Memory B cell (primary cell): ENCODE measurements at places on chromosomes 1 and 21.
A peak's percentile ranks its signal among the peaks of the same experiment; 100 is the strongest.

GRCh38 chr21:33015756-33016155 is 10.0 kb upstream of the OLIG2 start:
- H3K4me3 ChIP-seq = no peak overlapping the region
- no peak for DNase-seq
- no peak overlapping the region for H3K27ac ChIP-seq
- H3K4me1 ChIP-seq = peaks cover 12% of the 10 kb centered on the region
- H3K36me3 ChIP-seq = no peaks in the 10 kb centered on the region
- H3K27me3 ChIP-seq = peaks cover 40% of the 10 kb centered on the region

DNA sequence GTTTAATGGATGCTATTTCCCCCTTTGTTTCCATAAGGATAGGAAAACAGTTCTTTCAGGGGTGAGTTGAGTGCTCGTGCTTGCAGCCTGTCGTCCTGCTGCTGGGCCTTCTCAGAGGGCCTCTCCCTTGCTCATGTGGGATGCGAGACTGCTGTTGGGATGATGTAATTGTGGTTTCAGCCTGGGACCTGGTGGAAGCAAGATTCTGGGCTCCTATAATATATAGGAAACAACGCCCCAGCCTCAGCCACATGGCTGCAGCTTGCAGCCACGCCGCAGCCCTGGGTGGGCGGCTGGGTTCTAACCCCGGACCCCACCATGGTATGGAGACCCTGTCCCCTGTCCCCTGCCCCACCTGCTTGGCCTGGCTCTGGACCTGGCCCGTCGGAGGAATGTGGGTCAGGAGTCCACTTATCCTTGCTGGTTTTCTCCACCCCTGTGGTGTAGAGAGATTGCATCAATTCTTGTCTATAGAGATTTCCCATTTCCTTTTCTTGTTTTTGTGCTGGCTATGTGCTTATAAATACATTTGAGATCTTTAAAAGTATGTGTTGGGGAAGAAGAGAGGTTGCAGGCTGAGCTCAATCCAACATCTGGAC is 357.8 kb downstream of the SIPA1L2 start:
- no peaks in the 10 kb centered on the region for H3K4me1 ChIP-seq
- no peak overlapping the region for H3K27ac ChIP-seq
- H3K36me3 ChIP-seq = no peaks in the 10 kb centered on the region
- DNase-seq = no peak
- peaks cover 4% of the 10 kb centered on the region for H3K27me3 ChIP-seq

GRCh38 chr1:155884982-155885381 is 25.6 kb downstream of the SYT11 start:
- H3K27me3 ChIP-seq = no peaks in the 10 kb centered on the region
- H3K4me1 ChIP-seq = no peaks in the 10 kb centered on the region
- DNase-seq = no peak
- no peak overlapping the region for H3K4me3 ChIP-seq

DNA sequence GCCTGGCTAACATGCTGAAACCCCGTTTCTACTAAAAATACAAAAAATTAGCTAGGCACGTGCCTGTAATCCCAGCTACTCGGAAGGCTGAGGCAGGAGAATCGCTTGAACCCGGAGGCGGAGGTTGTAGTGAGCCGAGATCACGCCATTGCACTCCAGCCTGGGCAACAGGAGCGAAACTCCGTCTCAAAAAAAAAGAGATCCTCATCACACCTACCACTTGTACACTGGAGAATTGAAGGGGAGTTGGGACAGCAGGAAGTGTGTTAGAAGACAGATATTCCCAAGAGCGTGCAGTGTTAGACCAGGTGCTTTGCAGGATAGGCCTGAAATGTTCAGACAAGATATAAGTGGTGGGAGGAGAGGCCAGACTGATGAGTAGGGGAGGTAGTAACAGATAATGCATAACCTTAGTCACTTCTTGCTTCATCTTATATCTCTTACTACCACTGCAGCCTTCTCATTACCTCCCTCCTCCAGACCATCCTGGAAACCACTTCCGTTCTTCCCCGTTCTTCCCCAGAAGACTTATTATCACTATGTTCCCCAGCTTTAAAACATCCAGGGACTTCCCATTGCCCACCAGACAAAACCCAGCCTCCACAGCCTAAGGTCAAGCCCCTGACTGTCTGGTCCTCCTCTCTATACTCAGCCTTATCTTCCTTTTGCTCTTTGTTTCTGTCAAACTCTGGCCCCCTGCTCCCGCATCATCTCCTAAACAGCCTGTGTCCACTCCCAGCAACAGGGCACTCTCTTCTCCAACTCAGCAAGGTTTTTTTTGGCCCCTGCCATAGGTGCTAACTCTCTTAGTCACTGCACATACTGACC is 21.3 kb downstream of the FAM20B start:
- no peak for DNase-seq
- no peak overlapping the region for H3K4me3 ChIP-seq
- H3K4me1 ChIP-seq = peaks cover 11% of the 10 kb centered on the region
- H3K36me3 ChIP-seq = peaks cover 11% of the 10 kb centered on the region
- H3K27ac ChIP-seq = peak overlapping the region; percentile 18

DNA sequence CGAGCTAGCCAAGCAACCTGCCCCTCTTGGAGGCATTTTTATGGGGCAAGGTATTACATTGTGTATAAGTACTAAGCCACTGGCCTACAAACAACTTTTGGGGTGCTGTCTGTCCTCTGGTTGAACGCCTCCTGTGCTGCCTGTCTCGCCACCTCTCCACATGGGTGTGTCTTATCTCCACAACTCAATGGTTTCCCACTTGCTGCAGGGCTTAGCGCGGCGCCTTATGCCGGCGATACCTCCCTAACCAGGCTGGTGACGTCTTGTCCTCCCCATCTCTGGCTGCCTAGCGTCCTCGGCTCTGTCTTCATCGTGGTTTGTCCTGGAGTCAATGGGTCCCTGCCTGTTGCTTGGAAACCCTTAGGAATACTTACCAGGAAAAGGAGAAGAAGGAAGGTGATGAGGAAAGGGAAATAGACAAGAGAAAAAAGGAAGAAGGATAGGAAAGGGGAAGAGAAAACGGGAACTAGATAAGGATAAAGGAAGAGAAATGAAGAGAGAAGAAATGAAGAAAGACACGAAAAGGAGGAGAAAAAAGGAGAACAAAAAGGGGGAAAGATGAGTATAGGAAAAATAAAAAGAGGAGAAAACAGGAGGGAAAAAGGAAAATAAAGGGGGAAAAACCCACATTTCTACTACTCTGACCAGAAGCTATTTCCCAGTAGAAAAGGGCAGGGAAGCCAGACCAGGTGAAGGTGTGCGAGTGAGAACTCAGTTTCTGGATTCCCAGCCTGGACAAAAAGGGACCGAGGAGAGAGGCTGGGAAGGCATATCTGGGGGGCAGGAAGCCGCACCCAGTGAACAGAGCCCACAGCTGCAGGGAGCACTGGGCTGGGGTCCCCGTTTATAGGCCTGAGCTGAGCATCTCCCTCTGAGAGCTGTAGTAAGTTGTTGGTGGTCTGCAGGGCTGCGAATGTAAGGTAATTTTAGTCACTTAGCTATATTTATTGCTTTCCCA is 86.2 kb downstream of the CLIC6 start:
- H3K36me3 ChIP-seq = peaks cover 2% of the 10 kb centered on the region
- no peak overlapping the region for H3K4me3 ChIP-seq
- H3K4me1 ChIP-seq = no peaks in the 10 kb centered on the region
- no peak overlapping the region for H3K27ac ChIP-seq
- H3K27me3 ChIP-seq = peaks cover 19% of the 10 kb centered on the region

DNA sequence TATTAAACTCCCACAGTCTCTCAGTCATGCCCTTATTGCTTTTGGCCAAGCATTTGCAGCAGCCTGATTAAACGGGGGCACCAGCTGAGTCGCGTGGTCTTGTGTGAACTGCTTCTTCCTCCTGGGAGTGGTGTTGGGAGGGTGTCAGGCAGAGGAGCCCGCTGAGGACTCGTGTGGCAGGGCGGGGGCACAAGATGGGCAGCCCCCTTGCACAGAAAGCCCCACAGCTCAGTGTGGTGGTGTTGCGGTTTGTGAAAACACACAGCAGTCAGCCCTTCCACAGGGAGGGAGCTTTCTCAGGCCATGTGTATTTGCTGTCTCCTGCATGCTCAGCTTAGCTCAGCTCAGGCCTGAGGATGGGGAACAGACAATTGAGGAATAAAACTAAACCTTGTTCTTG is 22.4 kb downstream of the PEX14 start:
- DNase-seq = no peak
- H3K36me3 ChIP-seq = peaks cover 6% of the 10 kb centered on the region
- H3K27ac ChIP-seq = no peak overlapping the region

- no peak overlapping the region for H3K4me3 ChIP-seq
- H3K27ac ChIP-seq = no peak overlapping the region
- no peaks in the 10 kb centered on the region for H3K36me3 ChIP-seq
- H3K27me3 ChIP-seq = peaks cover 12% of the 10 kb centered on the region
- peaks cover 9% of the 10 kb centered on the region for H3K4me1 ChIP-seq
- DNase-seq = no peak
Measured at GRCh38 chr1:25194572-25195020, 37.7 kb downstream of the SYF2 start.

- peaks cover 6% of the 10 kb centered on the region for H3K4me1 ChIP-seq
- no peak overlapping the region for H3K27ac ChIP-seq
Measured at GRCh38 chr21:26840201-26840600, 5.0 kb downstream of the ADAMTS1 start.

- DNase-seq = no peak
- H3K4me1 ChIP-seq = peaks cover 39% of the 10 kb centered on the region
- no peaks in the 10 kb centered on the region for H3K27me3 ChIP-seq
- H3K36me3 ChIP-seq = peaks cover 21% of the 10 kb centered on the region
- peak overlapping the region; percentile 30 for H3K4me3 ChIP-seq
- H3K27ac ChIP-seq = peak overlapping the region; percentile 75
Measured at GRCh38 chr1:219189021-219189824, 15.5 kb downstream of the LYPLAL1 start.

DNA sequence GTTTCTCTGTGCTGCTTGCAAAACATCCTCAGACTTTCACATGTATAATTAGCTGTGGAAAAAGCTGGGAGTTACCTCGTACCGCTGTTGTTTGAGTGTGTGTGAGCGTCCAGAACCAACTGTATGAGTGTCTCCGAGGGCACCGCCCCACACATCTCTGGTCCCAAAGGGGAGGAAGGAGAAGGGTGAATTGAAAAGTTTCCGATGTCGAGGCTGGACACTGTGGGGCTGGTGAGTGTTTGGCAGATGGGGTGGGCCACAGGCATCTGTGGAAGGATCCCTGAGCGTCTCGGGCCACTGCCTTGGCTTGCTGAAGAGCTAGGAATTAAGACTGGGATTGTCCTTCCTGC is 1.2 kb downstream of the ATP2B4 start:
- H3K4me3 ChIP-seq = peak overlapping the region; percentile 87
- no peak for DNase-seq
- H3K36me3 ChIP-seq = peaks cover 2% of the 10 kb centered on the region
- peaks cover 47% of the 10 kb centered on the region for H3K4me1 ChIP-seq

GRCh38 chr1:99177465-99177864 is 86.8 kb upstream of the PLPPR4 start:
- no peaks in the 10 kb centered on the region for H3K36me3 ChIP-seq
- H3K27ac ChIP-seq = no peak overlapping the region
- H3K4me3 ChIP-seq = no peak overlapping the region
- H3K27me3 ChIP-seq = peaks cover 4% of the 10 kb centered on the region
- no peak for DNase-seq

GRCh38 chr1:93661829-93662474 is 19.7 kb downstream of the BCAR3 start:
- H3K4me1 ChIP-seq = peaks cover 16% of the 10 kb centered on the region
- H3K27ac ChIP-seq = no peak overlapping the region
- no peaks in the 10 kb centered on the region for H3K27me3 ChIP-seq
- no peak for DNase-seq
- no peak overlapping the region for H3K4me3 ChIP-seq

DNA sequence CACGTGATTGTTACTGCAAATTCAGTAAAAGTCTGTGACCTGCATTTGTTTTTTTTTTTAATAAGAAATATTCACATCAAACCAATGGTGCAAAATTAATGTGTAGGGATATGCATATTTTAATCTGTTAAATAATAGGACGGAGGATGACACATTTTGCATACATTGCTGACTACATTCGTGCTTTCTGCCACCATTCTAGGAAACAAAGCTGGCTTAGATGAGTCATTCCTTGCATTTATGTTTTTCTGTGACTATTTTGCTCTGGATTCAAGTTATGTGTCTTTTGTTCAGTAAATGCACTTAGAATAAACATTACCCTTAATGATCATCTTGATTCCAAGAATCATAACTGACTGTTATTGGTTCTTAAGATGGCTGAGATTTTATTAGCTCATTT is 23.9 kb upstream of the CYYR1 start:
- H3K36me3 ChIP-seq = no peaks in the 10 kb centered on the region
- H3K27ac ChIP-seq = no peak overlapping the region
- no peaks in the 10 kb centered on the region for H3K27me3 ChIP-seq
- no peak for DNase-seq

DNA sequence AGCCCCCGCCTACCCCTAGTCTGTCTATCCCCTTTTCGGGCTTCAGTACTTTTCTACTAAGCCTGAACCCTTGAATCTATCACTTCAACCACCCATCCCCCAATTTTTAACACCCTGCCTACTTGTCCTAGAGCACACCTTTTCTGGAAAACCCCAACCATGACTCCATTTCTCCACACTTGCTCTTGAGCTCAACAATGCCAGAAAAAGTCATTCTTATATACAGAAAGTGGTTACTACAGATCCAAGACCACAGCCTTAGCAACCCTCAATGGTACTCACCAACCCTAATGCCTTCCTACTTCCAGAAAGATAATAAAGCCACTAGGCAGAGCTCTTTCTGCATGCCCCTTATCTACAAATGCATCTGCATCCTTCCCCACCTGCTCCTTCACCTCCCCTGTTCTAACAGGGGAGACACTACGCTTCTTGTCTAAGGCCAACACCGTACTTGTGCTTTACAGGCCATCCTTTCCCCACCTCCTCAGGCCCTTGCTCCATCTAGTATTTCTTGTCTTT is 41.2 kb downstream of the DMAP1 start:
- no peak overlapping the region for H3K4me3 ChIP-seq
- no peak for DNase-seq
- no peaks in the 10 kb centered on the region for H3K27me3 ChIP-seq
- peaks cover 5% of the 10 kb centered on the region for H3K4me1 ChIP-seq

DNA sequence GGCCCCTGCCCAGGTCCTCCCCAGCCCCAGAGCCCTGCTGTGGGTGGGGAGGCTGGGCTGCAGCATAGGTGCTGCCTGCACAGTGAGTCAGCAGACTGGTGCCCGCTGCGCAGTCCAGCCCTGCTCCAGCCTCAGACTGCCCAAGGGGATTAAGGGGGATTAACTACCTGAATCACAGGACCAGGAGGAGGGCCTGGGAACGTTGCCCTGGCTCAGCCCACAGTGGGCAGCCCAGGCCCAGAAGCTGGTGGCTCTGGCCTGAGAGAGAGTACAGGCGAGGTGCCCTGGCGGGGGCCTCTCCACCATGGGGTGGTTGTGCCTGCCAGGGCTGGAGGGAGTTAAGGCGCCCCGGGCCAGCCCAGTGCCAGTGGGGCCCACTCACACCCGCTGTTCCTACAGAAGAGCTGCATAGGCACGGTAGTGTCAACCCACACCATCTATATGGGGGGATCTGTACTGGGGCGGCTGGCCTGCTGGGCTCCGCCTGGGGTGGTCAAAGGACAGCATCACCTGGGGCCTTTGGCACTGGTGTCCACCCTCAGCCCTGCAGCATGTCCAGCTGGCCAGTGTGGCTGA is 2.3 kb downstream of the OBSCN start:
- no peak overlapping the region for H3K4me3 ChIP-seq
- no peaks in the 10 kb centered on the region for H3K36me3 ChIP-seq
- H3K27me3 ChIP-seq = peaks cover 3% of the 10 kb centered on the region
- DNase-seq = no peak
- no peak overlapping the region for H3K27ac ChIP-seq

- no peak for DNase-seq
- peaks cover 15% of the 10 kb centered on the region for H3K27me3 ChIP-seq
- peaks cover 5% of the 10 kb centered on the region for H3K36me3 ChIP-seq
Measured at GRCh38 chr1:2611031-2611501, 21.8 kb downstream of the MMEL1 start.
